Progenitor cell of endocrine pancreas (in vitro differentiated cells): ENCODE measurements at places on chromosomes 5 and 9.

DNA sequence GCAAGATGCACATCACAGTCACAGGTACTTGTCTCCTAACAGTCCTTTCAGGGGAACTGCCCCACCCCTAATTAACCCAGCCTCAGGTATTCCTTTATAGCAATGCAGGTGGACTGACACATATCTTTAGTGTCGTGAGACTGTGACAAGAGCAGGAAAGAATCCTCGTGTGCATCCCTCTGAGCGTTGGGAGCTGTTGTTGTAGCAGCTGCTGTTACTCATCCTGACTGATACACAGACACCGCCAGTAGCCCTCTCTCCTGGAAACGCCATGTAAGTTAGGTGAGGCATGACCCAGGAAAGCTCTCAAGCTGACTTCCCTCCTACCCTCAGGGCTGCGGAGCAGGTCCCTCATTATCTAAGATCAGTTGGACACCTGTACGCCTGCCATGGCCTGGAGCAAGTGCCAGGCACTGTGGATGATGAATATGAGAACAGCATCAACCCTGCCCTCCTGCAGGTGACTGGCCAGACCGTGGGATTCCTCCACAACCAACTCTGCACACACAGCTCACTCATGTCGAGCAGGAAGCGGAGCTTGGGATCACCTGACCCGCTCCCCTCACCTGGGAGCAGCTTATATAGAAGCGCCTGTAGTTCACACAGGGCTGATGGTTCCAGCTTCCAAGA is 10.2 kb upstream of the LCN15 start:
- no peak for DNase-seq

DNA sequence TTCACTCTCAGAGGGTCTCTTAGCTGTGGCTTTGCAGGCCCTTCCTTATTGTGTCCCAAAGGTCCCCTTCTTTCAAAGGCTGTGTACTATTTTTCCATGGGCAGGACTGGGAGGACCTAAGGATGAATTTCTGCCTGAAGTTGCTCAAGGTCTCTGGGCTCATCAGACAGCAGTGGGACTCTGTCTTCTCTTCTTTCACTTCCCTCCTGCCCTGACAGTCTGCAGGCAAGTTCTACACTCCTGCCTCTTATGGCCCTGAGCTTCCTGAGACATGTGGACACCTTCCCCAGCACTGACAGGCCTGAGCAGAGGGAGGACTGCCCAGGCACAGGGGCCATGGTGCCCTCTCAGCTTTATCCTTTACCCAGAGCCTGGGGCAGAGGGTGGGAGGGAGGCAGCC is 14.8 kb downstream of the ENHO start:
- DNase-seq = no peak

GRCh38 chr9:72041775-72042194 is 18.6 kb downstream of the C9orf57 start:
- no peak for DNase-seq

- DNase-seq = no peak
Measured at GRCh38 chr5:95824747-95825146, 2.2 kb upstream of the GLRX start.

GRCh38 chr5:139470821-139471300 is at the start of gene SMIM33:
Gene SMIM33 (plus strand): TSS chr5:139471004. CDS start chr5:139471122, 118 bp downstream.
- no peak for DNase-seq

DNA sequence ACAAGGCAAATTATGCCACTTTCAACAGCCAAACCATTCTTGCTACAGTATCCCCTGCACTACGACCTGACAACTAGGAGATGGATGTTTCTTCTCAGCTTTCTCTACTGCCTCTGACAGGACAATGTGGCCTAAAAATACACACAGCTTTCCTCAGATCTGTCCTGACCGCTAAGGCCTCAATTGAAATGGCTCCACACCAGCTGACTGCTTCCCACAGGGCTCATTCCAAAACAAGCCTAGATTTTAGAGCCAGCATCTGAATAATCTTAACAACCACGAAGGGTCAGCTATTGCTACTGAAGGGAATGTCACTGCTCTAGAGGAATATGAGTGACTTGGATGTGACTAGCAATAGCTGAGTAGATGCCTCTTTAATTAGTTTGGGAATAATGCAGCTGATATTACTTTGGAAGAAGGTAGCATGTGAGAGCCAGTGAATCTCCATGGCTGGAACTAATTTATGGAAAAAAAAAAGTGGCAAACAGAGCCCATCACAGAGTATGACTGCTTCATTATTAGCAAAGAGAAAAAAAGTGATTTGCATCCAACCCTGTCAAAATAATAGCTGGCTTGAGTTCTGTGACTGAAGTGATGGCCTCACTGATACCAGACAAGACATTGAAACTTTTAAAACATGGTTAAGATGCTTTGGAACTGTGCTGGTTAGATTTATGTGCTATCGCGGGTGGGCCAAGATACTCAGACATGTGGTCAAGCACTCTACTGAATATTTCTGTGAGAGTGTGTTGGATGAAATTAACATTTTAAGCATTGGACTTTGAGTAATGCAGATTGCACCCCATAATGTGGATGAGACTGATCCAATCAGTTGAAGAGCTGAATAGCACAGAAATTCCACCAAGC is 450.2 kb downstream of the NR2F1-AS1 start:
- no peak for DNase-seq
